ENCODE measurements at places on chromosomes 6 and 20.
A peak's percentile ranks its signal among the peaks of the same experiment; 100 is the strongest.

DNA sequence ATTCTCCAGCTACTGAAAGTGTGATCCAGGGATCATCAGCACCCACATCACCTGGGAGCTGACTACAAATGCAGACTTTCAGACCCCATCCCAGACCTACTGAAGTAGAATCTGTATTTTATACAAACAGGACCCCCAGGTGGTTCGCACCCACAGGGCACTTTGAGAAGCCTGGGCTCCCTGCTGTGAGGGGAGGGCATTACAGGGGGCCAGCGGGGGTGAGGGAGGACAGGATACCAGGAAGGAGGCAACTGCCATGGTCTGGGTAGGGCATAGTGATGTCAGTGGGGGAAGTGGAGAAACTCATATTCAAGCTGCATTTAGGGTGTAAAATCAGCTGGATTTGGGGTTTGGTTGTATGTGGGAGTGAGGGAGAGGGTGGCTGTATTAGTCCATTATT lies 2.0 kb upstream of the ADA start:
- no peak for DNase-seq

GRCh38 chr6:137117581-137117980 lies 55.9 kb downstream of the IL22RA2 start:
- no peak for DNase-seq

DNA sequence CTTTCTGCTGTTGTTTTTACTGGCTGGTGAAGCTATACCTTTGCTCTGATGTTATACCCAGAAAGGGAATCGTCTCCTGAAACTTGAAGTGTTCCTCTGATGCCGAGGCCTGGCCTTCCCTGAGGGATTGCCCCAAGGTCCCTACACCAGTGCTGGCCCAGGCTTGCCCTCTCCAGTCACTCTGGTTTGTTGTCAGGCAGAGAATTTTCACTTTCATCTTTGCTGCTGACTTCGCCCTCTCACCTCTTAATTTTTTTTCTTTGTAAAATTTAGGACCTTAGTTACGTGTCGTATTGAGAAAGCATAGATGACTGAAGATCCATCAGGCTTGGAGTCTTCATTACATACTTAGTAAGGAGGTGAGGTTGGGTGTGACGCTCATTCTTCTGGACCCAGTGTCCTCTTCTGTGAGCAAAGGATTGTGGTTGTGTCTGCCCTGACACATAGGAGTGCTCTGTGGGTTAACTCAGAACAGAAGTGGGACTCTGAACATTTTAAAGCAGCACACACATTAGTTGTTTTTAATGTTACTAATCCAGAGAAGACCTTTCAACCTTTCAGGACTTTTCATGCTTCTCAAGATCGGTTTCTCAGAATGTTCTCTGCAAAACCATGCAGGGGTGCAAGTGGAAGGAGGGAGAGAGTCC lies 45.4 kb downstream of the TULP4 start:
- no peak for DNase-seq

- no peak for DNase-seq
Measured at GRCh38 chr6:130161683-130162404, 60.9 kb downstream of the SAMD3 start.

GRCh38 chr6:39041072-39041471 lies 7.5 kb upstream of the GLP1R start:
- no peak for DNase-seq

GRCh38 chr20:52565614-52566013 lies 374.0 kb upstream of the ZFP64 start:
- no peak for DNase-seq

DNA sequence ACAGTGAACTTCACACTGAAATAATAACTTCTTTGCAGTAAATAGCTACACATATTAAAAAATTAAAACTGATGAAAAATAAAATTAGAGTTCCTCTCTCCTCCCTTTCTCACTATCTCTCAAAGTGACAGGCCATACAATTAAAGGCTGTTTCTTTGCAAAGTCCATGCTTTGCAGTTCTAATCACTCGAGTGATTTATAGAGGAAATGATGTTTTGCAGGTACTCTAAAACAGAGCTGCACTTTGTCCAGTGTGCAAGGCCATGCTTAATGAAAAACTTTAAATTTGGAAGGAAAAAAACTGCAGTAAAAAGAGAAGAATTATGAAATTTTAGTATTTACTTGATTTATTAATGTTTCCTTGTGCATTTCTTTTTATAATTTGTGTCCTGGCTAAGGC lies 112.5 kb downstream of the GMDS start:
- DNase-seq = no peak

- DNase-seq = peak; percentile 25
Measured at GRCh38 chr20:52923123-52923937, 48.8 kb upstream of the TSHZ2 start.

DNA sequence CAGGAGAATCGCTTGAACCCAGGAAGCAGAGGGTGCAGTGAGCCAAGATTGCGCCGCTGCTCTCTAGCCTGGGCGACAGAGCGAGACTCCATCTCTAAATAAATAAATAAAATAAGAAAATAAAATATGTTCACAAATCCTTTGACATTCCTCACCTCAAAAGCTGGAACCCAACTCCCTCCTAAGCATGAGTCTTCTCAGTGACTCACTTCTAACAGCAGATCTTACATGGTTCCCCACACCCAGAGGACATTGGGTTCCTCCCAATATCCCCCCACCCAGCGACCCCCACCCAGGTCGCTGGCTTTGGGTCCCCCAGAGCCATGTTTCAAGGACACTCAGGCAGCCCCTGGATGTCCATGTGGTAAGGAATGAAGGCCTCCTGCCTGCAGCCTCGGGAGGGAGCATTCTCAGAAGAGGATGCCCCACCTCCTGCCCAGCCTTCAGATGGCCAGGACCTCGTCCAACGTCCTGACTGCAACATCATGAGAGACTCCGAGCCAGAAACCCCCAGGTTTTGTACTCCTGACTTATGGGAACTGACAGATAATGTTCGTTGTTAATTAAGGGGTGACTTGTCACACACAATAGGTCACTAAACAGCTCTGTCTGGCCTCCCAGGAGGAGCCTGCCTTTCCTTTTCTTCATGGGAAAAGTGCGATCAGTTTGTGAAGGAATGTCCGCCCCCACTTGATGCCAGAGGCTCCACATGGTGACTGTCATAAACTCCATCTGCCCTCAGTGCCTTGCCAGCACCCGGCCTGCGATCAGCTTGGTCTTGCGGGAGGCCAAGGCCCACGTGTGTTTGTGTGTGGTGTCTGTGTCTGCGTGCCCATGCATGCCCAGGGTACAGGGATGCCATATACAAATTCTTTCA lies 10.1 kb upstream of the GMEB2 start:
- no peak for DNase-seq

DNA sequence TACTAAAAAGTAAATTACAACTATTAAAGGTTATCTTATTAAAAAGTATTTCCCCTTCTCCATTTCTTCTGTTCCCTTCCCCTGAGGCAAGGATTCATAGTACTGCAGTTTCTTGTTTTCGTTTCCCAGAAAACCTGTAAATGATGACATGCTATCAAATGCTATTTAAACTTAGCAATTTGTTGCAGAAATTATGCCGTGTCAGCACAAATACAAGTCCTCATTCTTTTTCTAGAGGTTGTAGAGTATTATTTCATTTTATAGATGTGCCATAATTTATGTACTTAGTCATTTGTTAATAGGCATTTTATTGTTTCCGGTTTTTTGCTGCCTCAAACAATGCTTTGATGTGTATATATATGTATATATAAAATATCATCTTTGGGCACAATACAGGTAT lies 268.4 kb downstream of the PLCB1 start:
- no peak for DNase-seq

- DNase-seq = no peak
Measured at GRCh38 chr6:39263303-39264037, 34.2 kb upstream of the KCNK5 start.

DNA sequence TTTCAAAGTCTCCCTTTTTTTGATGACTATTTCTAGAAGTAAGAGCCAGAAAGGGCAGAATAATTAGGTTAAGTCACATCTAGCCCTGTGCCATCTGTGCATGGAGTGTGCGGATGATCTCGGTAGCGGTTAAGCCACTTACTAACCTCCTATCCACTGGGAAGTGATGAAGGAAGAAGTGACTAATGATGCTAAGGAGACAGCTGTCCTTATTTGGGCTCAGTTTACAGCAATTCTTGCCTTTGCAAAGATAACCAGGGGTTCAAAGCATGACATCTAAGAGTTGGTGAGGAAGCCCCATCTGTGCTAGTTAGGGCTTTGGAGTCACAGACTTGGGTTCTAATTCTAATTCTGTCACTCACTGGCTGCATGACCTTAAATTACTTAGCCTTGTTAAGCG lies 62.4 kb upstream of the RREB1 start:
- no peak for DNase-seq

DNA sequence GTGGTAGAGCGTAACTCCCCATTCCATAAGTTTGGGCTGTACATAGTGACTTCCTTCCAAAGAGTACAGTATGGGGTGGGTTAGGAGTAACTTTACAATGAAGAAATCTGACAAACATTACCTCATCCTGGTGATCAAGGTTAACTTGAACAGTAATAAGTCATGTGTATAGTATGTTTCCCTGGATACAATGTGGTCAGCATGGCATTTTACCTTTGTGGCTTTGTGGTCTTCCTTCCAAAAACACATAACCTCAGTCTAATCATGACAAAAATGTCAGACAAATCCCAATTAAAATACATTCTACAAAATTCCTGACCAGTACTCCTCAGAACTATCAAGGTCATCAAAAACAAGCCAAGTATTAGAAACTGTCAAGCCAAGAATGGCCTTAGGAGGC lies 225.1 kb downstream of the UBE3D start:
- no peak for DNase-seq

DNA sequence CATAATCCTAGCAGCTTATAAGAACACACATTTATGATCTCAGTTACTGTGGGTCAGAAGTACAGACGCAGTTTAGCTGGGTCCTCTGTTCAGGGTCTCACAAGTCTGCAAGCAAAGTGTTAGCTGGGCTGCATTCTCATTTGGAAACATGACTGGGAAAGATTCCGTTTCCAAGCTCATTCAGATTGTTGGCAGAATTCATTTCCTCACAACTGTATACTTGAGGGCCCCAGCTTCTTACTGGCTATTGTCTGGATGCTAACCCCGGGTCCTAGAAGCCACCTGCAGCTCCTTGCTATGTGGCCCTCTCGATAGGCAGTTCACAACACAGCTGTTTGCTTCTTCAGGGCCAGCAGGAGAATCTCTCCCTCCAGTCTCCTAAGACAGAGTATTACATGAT lies 13.1 kb downstream of the TCP11 start:
- DNase-seq = no peak

GRCh38 chr6:98931696-98932095 lies 16.1 kb downstream of the FBXL4 start:
- DNase-seq = no peak

- no peak for DNase-seq
Measured at GRCh38 chr6:44685213-44685612, 297.7 kb downstream of the CDC5L start.

DNA sequence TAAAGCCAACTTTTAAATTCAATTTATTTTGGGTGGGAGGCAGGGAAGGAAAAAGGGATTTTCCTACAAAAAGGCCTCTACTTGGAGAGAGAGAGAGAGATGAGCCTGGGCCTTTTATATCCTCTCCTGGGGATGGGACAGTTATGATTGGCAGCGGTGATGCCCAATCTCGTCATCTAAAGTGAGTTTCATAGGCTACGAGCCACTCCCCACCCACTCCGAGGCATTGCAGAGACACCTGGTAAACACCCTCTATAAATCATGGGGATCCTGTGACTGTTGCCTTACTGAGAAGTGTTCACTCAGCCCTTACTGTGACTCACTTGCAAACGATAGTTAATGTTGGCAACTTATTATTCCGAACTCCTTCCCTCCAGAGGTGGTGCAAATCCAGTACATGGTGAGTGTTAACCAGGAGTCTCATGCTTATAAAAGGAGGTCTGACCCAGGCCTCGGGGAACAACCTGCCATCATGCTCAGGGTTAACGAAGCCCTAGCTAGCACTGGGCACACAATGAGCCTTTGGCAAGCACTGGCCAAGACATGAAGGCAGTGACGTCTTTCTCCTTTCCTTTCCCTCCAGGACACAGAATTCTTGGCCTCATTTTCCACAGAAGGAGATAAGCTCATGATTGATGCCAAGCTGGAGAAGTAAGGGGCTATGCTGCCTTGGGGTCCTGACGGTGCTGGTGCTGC lies 20.5 kb downstream of the BPIFB4 start:
- DNase-seq = no peak

- no peak for DNase-seq
Measured at GRCh38 chr6:54805077-54805476, 41.5 kb upstream of the FAM83B start.

- no peak for DNase-seq
Measured at GRCh38 chr20:11719153-11719552, 198.5 kb upstream of the BTBD3 start.

- no peak for DNase-seq
Measured at GRCh38 chr20:44104798-44105517, 82.0 kb downstream of the JPH2 start.

- no peak for DNase-seq
Measured at GRCh38 chr6:48016020-48016755, 94.8 kb downstream of the PTCHD4 start.

GRCh38 chr6:107144666-107145065 lies 29.4 kb upstream of the BEND3 start:
- DNase-seq = no peak

GRCh38 chr6:116386581-116387299 lies 16.0 kb downstream of the DSE start:
- DNase-seq = no peak

- DNase-seq = no peak
Measured at GRCh38 chr6:11490996-11491395, 46.6 kb upstream of the TMEM170B start.

DNA sequence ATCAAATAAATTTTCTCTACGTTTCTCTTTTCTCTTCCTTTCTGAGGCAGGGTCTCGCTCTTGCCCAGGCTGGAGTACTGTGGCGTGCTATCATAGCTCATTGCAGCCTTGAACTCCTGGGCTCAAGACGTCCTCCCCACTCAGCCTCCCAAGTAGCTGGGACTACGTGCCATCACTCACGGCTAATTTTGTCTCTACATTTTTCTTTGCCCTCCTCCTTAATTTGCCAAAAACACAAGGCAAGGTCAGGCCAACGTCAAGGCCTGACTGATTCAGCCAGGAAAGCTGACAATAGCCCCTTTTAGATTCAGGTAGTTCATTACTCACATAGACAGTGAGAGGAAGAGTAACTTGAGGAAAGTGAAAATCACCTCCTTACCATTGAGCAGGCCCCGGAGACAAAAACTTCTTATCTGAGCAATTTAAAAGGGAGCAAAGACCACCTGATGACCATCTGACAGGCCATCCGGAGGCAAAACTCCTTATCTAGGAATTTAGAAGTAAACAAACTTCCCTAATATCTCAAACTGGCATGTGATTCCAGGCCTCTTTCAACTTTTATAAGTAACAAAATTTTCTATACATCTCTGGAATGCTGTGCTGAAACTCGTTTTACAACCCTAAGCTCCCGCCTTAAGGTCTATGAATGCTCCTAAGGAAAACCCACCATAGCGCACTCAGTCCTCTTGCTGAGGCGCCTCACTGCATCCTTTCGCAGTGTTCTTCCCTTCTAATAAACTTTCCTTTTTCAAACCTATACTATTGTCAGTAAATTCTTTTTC lies 42.1 kb upstream of the SRPK1 start:
- DNase-seq = no peak

DNA sequence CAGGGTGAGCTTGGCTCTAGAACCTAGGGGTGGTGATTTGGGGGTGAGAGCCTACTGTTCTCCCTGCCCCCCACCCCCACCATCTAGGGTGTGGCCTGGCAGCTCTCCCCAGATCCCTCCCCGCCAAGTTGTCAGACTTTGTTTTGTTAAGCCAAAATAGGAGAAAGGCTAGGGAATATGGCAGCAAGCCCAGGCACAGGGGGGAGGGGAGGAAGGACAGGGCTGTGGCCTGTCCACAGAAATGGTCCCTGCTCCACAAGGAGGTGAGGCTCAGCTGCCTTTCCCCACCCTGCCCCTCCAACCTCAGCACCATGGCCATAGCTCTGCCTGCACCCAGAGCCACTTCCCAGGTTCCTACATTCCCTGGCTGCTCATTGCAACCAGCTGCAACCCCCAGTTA lies 17.2 kb downstream of the SCUBE3 start:
- DNase-seq = peak; percentile 7
